ENCODE measurements at places on chromosomes 4 and X.

DNA sequence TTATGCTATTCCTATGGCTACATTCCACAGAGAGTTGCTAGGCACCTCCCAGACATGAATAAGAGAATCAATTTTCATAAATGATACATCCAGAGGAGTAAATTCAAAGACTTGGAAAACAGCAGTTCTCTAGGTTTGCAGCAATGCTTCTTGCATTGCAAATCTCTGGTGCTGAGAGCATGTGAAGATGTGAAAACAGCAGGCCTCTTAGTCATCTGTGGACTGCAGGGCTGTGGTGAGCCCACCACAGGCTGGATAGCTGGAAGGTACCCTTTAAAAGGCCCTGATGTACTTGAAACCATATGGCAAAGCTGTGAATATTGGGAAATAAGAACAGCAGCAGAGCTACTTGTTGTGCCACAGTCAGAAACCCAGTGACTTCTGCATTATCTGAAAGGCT, 2135.9 kb downstream of the ARAP2 start:
- peak; percentile 28 for DNase-seq

GRCh38 chrX:119991005-119991787, 47.6 kb upstream of the NKAP start:
- no peak for DNase-seq

DNA sequence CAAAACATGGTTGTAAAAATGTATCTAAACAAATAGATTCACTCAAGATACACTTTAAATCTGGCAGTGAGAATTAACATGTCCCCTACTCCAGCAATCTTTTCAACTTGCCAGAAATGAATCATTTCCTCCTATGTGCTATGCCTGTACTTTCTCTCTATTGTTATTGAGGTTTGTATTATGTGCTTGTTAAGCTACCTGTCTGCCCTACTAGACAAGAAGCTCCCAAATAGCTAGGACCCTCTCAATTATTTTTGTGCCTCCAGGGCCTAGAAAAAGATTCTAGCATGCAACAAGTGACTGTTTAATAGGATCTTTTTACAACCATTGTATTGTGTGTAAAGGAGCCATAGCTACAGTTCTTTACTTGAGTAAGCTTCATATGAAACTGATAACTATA, 3.5 kb upstream of the SAP30 start:
- peak; percentile 44 for DNase-seq

DNA sequence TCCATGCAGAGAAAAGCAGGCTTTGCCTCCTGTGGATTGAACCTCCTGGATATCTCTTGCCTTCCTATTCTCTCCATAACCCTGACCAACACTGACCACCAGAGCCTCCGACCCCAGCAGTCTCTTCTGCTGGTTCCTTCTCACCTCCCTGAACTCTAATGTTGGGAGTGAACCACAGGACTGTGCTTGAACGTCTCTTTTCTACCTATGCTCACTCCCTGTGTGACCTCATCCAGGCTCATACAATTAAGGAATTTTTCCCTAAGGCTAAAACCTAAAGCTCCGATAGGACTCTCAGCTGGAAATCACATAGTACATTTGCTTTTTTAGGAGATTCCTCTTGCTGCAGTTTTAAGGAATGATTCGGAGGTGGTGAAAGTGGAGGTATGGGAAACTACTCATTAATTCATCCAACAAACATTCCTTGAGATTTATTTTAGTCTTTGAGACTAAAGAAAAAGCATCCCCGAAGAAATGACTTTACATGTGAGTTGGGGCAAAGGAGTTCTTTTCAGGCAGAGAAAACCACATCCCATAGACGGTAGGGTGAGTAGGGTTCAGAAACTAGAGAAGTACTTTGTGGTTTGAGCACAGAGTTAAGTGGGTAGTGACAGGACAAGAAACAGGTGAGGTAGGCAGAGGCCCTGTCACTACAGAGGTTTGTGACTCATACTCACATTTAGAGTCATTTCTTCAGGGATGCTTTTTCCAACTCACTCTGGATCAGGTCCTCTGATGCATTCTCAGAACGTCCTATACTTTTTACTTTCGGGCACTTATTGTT, 30.8 kb downstream of the NDNF start:
- DNase-seq: peak; percentile 4

DNA sequence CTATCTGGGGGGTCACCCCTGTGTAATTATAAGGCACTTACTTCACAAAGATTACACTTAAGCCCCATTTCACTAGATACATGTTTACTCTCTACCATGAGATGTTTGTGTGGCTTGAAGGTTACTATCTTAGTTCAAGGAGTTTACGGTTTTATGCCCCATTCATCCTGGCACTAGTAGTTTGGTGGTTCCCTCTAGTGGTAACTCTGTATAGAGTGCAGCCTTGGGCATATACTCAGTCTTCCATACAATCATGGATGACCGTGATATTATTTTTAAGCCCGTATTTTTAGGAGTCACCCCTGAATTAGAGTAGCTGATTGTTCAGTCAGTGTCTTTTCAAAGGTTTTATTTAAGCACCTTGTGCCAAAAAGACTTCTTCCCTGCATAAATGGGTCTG, 109.9 kb upstream of the FAM47C start:
- peak; percentile 0 for DNase-seq

- peak; percentile 28 for DNase-seq
These were observed 310.0 kb downstream of the ARHGAP24 start for GRCh38 chr4:85784947-85785346.

DNA sequence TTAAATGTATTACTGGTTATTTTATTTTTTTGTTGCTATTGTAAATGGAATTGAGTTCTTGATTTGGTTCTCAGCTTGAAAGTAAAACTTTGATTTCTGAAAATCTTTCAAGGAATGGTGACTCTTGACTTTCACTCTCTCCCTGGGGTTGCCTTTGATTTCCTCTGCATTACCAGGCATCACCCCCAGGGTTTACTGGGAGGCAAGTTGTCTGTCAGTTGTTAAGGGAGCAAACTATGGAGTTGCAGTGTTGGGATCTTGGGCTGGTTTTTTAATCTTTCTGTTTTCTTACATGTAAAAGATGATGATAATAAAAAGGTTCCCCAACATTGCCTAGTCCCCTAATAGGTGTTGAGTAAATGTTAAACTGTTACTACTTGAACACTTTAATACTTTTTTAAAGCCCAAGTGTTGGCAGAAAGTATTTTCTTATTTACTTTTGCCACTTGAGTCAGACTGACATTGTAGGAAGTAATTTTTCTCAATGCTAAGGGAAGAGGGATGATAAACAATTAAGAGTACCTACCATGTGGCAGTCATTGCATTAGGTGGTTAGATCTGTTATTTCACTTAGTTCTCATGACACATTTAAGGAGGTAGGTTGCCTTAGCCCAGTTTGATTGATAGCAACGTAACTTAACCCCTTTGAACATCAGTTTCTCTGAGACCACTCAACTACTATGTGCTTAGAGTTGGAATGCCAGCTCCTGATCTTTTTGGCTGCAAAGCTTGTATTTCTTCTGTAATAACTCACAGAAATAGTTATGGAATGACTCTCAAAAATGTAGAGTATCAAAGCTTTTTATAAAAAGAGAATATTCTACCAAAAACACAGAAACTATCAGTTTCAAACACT, 67.1 kb downstream of the DCLK2 start:
- peak; percentile 55 for DNase-seq

GRCh38 chr4:138327338-138327737, 85.2 kb upstream of the SLC7A11 start:
- no peak for DNase-seq

DNA sequence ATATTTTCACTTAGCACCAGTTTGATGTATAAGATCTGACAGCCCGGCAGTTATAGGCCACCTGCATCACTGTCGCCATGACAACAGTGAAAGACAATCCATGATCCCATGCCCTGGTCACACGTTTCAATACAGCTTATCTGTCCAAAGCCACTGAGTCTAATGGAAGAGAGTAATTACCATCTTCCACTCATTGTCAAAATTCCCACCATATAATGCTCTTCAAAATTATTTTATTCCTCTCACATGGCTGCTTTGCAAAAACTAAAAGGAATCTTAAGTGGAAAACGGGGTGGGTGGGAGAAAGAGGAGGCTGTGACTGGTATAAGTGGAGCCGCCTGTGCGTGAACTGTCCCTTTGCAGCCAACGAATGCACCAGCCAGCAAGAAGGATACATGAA, 44.2 kb downstream of the MAML3 start:
- no peak for DNase-seq

GRCh38 chr4:111712093-111712677, 433.1 kb upstream of the FAM241A start:
- DNase-seq: no peak

DNA sequence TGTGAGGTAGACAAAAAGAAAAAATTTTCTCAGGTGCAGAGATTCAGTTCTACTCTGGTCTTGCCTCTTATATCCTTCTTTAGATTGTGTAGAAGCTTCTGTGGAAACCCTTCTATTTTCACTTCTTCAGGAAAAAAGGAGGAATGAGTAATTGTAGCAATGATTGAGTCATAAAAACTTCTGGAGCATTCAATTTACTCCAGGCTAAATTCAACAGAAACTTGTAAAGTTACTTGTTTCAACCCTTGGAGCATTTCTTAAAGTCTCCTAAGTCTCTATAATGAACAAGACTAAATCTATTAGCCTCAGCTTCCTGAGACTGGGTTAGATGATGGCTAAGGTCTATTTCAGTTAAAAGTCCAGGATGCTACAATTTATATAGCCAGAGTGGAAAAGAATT, 29.9 kb downstream of the BOD1L1 start:
- DNase-seq: peak; percentile 56

GRCh38 chr4:151690876-151691275, 69.9 kb downstream of the GATB start:
- no peak for DNase-seq

DNA sequence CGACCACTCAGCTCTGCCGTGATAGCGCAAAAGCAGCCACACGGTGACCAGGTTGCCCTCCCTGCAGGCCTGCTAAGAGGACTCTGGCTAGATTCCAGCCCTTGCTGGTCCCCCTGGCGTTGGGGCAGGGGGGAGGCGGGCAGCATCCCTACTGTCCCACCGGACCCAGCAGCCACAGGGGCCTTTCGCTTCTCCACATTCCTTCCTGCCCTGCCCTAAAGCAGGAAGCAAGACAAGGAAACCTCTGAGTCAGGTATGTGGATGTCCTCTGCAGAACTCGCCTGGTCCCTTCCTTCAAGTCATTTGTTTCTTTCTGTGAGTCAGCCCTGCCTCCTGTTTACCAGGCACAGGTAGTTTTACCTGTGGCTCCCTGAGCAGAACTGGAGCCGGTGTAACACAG, 60.2 kb upstream of the CLDN34 start:
- peak; percentile 41 for DNase-seq

GRCh38 chrX:7218321-7219152, 70.6 kb upstream of the PUDP start:
- DNase-seq: no peak

DNA sequence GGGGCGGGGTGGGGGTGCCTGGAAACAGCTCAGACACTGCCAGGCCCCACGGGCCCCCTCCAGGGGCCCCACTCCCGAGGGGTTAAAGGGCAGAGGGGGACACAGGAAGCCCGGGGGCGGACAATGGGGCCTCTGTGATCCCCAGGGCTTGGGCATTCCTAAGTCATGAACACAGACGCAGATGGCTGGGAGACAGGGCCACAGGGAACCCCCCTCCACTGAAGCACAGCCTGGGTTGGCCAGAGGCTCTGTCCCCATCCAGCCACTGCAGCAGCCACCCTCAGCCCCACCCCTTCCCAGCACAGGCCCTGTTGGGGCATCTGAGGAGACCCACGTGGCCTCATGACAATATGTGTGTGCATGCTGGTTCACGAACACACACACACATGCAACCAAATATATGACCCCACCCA, 3.9 kb downstream of the L1CAM start:
- peak; percentile 77 for DNase-seq
